ENCODE measurements at places on chromosomes 3 and 15.

DNA sequence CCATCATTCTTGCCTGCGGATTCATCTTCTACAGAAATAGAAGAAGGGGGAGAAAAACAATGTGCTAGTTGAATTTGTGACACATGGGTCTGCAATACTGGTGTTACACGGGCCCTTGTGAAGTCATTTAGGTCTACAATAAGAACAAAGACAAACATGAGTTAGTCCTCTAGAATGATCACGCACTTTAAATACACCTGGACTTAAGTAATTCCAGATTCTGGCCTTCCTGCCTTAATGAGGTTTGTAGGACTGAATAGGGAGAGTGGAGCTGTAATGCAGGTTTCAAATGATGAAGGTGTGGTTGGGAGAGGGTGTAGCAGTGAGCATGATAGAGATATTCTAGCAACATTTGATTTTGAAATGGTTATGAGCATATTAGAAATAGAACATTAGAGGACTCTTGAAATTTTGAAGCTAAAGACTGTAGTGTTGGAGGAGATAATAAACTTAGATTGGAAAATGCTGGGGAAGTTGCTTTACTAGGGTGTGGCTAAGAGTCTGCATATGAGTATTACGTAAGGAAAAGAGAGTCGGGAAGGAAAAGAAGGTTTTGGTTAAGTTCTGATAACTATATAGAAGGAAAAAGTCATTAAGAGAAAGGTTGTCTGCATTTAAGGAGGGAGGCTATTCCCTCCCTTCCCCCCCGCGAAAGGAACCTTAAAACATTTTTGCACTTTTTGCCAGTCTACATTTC is 606 bp downstream of the EIF2A start:
- no peak for DNase-seq

DNA sequence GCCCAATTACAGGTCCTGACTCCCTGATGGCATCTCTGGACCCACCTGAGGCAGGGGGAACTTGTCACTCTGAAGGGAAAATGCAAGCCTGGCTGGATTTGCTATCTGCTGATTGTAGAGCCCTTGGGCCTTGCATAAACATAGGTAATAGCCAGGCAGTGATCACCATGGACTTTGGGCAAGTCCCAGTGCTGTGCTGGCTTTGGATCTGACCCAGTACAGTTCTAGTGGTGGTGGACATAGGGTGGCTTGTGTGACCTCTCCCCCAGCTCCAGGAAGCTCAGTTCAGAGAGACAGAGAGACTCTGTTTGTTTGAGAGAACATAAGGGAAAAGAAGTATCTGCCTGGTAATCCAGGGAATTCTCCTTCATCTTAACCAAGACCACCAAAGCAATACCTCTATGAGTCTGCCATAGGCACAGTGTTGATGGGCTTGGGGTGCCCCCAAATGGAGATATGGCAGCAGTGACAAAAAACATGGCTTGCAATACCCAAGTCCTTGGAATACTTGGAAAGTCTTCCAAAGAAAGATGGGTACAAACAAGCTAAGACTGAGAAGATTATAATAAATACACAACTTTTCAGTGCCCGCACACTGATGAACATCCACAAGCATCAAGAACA is 348.5 kb downstream of the PYDC2 start:
- DNase-seq, result no peak

DNA sequence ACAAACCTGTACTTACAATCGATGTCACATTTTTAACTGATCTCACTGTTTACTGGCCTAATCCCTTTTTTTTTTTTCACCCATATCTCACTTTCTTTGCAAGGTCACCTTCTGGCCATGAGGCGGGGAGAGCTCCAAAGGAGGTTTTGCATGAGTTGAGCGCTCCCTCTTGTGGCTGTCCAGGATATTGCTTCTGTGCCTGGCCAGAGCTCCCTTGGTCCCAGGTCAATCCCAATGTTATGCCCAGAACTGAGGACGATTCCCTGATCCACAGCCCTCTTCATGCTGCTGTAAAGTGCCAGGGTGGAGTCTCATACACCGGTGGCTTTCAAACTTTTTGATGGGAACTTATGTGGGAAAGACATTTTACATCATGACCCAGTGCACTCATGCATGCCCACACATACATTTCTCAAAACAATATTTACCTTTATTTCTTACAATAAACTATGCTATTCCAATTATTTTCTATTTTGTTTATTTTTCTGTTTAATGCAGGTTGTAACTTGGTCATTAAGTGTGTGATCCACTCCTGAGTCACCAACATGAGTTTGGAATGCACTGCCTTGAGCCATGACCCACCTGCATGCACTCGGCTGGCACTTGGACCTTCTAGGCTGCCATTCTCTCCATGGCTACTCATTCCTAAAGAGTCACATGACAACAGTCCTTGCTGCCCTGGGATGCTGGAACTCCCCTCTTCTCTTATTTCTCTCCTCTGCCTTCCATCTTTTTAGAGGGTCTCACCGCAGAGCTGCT is 9.6 kb upstream of the SST start:
- DNase-seq, result peak; percentile 63

- DNase-seq, result no peak
Measured at GRCh38 chr15:62297522-62297921, 132.4 kb upstream of the C2CD4B start.

- DNase-seq, result no peak
Measured at GRCh38 chr3:80215191-80215590, 447.4 kb upstream of the ROBO1 start.

DNA sequence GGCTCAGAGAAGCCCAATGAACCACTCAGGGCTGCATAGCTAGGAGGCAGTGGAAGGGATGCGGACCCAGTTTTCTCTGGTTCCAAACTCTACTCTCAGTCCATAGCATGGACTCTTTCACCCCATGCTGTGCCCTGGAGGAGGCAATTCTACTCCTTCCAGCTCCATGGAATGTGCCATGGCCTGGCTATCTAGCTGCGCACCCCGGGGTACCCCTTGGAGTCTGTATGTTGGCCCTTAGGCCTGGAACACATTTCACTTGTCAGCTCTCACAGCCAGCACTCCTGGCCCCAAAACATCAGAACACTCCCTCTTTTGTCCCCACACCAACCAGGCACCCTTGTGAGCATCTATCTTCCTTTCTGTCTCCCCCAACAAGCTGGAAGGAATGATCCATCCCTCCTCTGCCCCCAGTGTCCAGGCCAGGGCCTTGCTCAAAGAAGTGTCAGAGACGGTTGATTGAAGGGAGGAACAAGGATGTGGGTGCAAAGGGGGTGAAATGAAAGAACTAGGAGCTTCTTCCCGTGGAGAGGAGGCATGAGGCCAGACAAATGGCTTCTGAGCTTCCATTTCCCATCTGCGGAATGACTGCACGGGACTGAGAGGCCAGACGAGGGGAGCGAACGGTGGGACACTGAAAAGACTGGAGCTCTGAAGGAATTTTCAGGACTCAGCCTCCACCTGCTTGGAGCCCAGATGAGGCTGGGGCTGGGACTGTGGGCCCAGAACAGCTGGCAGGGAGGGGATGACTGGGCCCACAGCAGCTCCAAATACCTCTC is 2.8 kb downstream of the PRSS50 start:
- no peak for DNase-seq

- DNase-seq, result no peak
Measured at GRCh38 chr3:125129512-125129997, 73.8 kb upstream of the HEG1 start.
